ENCODE measurements at places on chromosomes 13 and 19.
A peak's percentile ranks its signal among the peaks of the same experiment; 100 is the strongest.

DNA sequence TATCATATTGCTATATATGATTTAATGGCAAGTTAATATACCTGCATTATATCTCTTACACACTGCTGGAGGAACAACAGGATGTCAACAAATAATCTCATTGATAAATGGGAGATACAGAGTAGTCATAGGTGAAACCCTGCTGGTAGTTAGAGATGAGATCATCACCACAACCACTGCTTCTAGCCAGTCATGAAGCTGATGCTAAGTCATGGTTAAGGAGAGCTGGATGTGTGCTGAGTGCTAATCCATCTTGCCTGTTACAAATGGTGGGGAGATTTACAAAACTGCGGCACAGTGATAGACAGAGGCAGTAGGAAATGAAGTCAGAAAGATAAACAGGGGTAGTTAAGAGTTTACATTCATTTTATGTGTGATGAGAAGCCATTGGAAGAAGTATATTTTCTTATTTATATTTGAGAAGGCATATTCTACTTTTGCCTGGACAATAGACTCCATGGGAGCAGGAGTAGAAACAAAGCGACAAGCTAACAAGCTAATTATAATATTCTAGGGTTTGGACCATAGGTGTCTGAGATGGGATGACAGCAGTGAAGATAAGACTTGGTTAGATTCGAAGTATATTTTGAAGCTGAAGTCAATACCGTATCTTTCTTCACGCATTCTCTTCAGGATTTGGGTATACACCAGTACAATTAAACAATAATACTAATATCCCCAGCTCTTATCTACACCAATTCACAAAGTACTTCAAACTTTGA lies 78.0 kb upstream of the TRPC4 start:
- H3K36me3 ChIP-seq = no peaks in the 10 kb centered on the region
- no peak overlapping the region for H3K27ac ChIP-seq
- no peak for DNase-seq
- H3K27me3 ChIP-seq = no peaks in the 10 kb centered on the region

- no peak for DNase-seq
- H3K27ac ChIP-seq = no peak overlapping the region
- H3K36me3 ChIP-seq = no peaks in the 10 kb centered on the region
- no peak overlapping the region for H3K4me3 ChIP-seq
These were observed 26.7 kb upstream of the CSNK1A1L start for GRCh38 chr13:37132211-37132610.

- peak overlapping the region; percentile 98 for H3K4me3 ChIP-seq
- H3K27ac ChIP-seq = peak overlapping the region; percentile 95
- H3K4me1 ChIP-seq = peaks cover 19% of the 10 kb centered on the region
- H3K27me3 ChIP-seq = no peaks in the 10 kb centered on the region
- H3K36me3 ChIP-seq = peaks cover 15% of the 10 kb centered on the region
These were observed 3.2 kb upstream of the SPACA6 start for GRCh38 chr19:51689751-51690453.

DNA sequence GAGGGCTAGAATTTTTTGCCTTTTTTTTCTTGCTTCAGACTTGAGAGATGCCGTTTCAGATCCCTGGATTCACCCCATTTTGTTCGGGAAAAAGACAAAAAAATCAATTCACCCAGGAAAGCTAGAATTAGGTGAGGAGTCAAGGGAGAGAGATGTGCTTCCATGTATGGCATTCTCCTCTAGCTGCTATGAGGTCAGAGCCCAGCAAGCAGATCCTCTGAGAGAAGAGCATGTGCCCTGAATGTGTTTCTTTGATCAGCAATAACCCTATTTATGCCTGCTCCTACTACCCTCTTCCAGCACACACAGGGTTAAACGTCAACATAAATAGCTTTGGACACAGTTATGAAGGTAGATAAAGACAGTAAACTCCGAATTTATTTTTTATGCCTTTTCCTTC lies 53.6 kb downstream of the NDFIP2 start:
- H3K36me3 ChIP-seq = peaks cover 21% of the 10 kb centered on the region
- 0 out of 2 replicates have a peak, but pooled peaks cover 6% of the 10 kb centered on the region for H3K4me1 ChIP-seq
- DNase-seq = no peak
- no peaks in the 10 kb centered on the region for H3K27me3 ChIP-seq

GRCh38 chr13:74825152-74825937 lies 656.6 kb downstream of the TBC1D4 start:
- no peak overlapping the region for H3K4me3 ChIP-seq
- DNase-seq = no peak
- no peaks in the 10 kb centered on the region for H3K27me3 ChIP-seq

GRCh38 chr13:32045982-32046785 lies 14.6 kb downstream of the FRY start:
- H3K4me3 ChIP-seq = no peak overlapping the region
- H3K27me3 ChIP-seq = no peaks in the 10 kb centered on the region
- 0 out of 2 replicates have a peak, but pooled peaks cover 13% of the 10 kb centered on the region for H3K4me1 ChIP-seq
- H3K27ac ChIP-seq = no peak overlapping the region
- DNase-seq = no peak
